ENCODE measurements at places on chromosomes 16 and 17. TPM values are rescaled to one million over a fixed set of nuclear protein-coding genes. Genes with fewer than 3 reads are reported as not detected.

- no peak for DNase-seq
Measured at GRCh38 chr17:2924211-2924610, 128.0 kb downstream of the RAP1GAP2 start.

- DNase-seq: no peak
Measured at GRCh38 chr17:81009136-81009535, 17.5 kb downstream of the CHMP6 start.

Gene TVP23B
- 49.4 TPM for polyA plus RNA-seq

Gene CCR7
- 0.52 TPM for polyA plus RNA-seq

- no peak for DNase-seq
Measured at GRCh38 chr16:31179219-31179746, 656 bp upstream of the FUS start.

DNA sequence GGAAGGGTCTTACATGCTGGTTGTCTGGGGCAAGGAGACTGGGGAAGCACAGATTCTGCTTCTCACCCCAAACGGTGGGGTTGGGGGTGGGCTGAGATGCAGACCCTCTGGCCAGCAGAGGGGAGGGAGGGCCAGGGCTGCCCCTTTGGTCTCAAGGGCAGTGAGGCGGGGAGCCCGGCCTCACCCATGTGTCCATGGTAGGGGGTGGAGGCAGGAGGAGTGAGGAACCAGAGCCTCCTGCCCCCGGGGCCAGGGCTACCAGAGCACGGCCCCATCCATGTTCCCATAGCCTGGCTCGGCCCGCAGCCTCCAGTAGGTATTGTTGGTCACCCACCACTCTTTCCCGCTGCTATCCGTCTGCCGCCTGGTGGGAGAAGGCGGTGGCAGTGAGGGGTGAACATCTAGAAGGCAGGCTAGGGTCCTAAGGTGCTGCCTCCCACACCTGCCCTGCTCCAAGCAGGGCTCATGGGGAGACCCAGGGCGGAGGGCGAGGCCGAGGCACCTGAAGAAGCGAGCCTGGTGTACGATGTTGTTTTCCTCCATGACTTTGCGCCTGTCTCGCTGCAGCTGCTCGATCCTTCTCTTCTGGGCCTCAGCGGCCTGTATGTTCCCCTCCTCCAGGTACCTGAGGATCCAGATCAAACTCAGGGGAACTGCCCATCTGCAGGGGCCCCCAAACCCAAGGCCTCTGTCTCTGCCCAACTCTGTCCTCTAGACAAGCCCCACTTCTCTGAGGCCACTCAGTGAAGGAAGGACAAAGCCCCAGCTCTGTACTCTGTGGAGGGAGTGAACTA is 13.4 kb downstream of the OSBPL7 start:
- DNase-seq: no peak

DNA sequence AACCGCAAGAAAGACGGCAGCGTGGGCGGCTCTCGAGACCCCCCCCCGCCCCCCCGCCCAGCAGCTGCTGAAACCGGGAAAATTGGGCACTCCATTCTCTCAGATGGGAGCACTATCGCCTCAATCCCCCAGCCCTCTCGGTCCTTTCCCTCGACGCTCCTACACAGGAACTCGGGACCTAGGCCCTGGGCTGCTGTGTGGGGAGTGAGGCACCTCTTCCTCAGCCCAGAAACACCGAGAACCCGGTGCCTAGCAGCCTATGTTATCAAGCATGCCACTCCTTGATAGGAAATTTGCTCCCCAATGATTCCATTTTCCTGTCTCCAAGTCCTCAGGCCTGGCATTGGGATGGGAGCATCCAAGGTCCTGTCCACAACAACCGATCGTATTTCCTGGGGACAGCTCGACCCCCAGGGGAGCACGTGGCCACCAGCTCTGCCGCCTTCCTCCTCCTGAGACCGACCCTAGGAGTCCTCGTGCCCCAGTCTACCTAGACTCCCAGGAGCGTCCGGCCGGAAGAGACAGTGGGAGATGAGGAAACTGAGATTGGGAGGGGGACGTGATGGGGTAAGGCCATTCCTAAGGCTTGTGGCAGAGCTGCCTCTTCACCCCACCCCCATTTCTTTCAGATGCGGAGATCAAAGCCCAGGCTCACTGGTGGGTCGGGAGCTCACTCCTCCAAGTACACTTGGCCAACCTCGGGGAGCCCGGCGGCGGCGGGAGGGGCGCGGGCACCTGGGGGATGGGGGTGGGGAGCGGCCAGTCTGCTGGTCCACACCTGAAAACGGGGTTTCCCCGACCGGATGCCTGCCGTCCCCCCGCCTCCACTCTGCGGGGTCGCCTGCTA is 17.5 kb upstream of the CBX8 start:
- DNase-seq: no peak

DNA sequence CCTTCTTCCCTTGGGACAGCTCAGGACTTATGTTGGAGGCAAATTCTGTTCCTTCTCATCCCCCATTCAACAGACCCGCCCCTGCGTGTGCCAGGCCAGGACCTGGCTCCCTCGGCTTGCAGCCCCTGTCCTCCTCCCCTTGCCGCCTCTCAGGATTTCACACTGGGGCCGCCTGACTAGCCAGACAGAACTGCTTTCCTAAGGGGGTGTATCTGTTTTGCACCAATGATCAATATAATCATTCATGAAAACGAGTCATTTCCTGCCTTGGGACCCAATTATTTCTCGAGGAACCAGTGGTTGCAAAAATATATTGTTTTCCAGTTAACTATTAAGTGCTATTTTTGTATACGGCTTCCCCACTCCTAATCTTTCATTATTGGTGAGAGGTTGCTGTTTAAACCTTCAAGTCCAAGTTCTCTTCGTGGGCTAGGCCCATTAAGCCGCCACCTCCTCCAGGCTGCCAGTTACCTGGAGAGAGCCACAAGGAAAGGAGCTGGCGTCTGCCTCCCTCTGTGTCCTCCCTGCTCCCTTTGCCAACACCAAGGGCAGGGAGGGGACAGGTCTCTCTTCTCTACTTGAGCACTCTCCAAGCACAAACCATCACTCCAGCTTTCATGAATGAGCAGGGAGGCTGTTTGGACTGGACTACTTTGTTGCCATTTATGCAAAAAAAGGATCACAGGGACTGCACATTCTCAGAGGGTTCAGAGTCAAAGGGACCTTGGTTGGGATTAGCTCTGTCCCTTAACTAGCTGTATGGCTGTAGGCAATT is 8.9 kb downstream of the DCAKD start:
- DNase-seq: no peak

DNA sequence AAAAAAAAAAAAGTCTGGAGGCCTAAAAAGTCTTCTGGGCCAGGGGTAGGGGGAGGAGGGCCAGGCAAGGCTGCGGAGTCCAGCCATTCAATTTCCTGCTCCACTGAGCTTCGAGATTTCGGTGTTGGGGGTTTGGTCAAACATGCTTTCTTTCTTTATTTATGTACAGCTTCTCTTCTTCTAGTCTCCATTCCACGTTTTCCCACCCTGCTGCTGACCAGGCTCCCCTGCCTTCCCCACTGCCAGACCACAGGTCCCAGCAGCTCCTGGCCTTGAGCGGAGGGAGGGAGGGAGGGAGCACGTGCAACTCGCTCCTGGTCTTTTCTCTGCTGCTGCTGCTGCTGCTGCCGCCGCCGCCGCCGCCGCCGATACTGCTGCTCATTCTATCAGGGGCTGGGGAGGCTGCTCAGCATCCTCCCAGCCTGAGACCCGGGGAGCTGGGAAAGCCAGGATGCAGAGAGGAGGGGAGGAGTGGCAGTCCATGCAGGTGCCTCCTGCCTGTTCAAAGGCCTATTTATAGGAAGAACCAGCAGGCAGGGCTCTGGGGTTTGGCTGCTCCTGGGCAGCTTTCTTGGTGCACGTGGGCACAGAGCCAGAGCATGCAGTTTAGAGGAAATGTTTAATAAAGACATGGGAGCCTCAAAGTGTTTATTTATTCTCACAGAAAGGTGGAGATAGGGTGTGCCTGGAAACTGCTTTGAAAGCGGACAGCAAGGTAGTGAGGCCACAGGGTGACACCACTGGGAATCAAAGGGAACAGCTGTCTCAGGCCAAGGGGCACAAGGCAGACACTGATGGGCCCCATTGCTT is 23.4 kb upstream of the ZFHX3 start:
- no peak for DNase-seq

DNA sequence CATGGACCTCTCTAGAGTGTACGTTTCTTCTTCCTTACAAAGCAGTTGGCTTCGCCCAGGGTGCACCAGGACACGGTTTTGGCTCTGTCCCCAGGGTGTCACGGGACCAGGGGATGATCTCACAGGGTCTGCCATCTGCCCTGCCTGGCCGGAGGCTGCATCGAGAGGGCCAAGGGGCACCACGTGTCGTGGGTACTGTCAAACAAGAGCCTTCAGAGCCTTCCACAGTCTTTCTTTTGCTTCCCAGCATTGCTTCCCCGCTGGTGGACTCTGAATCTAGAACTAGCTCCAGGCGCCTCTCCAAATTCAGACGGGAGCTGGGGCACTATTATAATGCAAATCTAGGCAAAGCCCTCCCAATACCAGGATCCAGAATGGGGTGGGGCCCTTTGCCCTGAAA is 47.9 kb downstream of the MAPT start:
- no peak for DNase-seq

DNA sequence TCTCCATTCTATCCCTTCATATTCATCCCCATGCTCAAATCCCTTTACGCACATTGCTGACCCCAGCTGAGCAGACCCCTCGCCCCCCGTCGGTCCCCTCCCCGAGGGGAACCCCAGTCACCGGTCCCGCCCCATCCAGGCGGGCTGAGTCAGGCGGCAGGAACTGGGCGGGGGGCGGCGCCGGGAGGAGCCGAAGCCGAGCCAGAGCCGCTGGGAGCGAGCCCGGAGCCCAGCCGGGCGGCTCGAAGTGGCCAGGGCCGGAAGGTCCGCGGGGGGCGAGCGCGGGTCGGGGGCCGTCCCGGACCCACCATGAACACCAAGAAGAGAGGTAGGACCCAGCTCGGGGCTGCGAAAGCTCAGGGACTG is 8.6 kb downstream of the RIPOR1 start:
- no peak for DNase-seq

DNA sequence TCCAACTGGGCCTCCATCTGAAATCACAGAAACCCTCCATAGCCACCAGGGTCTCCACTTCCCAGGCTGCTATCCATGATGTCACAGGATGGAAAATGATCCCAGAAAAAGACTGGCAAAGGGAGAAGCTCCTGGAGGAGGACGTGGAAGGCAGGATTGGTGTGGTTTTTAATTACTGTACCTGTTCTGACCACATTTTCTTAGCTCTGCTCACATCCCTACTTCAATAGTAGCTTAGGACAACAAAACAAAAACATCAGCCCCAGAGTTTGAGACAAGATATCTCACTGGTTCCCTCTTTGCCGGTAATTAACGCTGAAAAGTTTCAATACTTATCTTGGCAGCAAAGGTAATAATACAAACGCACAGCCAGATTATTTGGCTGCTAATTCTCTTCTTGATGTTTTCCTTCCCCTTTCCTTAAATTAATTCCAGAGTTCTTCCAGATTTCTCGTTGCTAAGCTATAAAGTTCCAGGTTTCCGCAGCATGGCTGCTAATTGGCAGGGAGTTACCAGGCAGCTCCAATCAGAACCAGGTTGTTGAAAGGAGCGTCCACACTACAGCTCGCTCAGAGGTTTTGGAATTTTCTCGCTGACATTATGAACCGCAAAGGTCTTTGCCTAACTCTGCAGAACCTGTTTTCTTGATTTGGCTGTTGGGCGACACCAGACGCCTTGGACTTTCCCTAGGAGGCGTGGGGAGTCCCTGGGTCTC is 263.4 kb downstream of the MRTFB start:
- no peak for DNase-seq

Gene CCL8
- polyA plus RNA-seq: 4.2 TPM

Gene CACNG4
- 5.1 TPM for polyA plus RNA-seq

Gene ST6GALNAC1
- polyA plus RNA-seq: 0.17 TPM

GRCh38 chr17:29659155-29659554 is 36.4 kb upstream of the CORO6 start:
- DNase-seq: no peak

GRCh38 chr16:49650603-49651002 is 205.3 kb downstream of the ZNF423 start:
- no peak for DNase-seq

Gene SEC14L5
- polyA plus RNA-seq: 0.18 TPM

Gene CTRB1
- 0.15 TPM for polyA plus RNA-seq

GRCh38 chr17:48539177-48539576 is 5.7 kb downstream of the HOXB2 start:
- DNase-seq: no peak

- DNase-seq: no peak
Measured at GRCh38 chr16:57795431-57795878, 6.8 kb downstream of the KIFC3 start.

DNA sequence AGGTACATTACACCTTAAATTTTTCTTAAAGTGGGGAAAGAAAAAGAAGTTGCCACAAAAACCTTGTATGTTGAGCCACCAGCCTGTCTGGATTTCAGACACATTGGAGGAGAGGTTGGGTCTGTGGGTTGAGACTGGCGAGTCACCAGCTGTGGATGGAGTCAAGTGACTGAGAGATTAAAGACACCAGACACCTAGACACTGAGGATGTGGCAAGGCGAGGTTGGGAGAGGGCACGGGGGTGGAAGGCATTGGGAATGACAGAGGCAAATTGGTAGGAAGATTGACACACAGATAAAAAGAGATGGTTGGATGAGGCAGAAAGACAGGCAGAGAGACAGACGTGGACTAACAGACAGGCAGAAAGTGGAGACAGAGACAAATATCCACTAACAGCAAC is 49.6 kb downstream of the KCNJ12 start:
- DNase-seq: no peak

GRCh38 chr17:49928837-49929475 is 40.0 kb upstream of the DLX4 start:
- DNase-seq: no peak

- DNase-seq: no peak
Measured at GRCh38 chr17:17833658-17834357, 3.0 kb downstream of the SREBF1 start.

Gene LRRC59
- polyA plus RNA-seq: 56.8 TPM

GRCh38 chr16:3798838-3799237 is 81.5 kb upstream of the TRAP1 start:
- no peak for DNase-seq

DNA sequence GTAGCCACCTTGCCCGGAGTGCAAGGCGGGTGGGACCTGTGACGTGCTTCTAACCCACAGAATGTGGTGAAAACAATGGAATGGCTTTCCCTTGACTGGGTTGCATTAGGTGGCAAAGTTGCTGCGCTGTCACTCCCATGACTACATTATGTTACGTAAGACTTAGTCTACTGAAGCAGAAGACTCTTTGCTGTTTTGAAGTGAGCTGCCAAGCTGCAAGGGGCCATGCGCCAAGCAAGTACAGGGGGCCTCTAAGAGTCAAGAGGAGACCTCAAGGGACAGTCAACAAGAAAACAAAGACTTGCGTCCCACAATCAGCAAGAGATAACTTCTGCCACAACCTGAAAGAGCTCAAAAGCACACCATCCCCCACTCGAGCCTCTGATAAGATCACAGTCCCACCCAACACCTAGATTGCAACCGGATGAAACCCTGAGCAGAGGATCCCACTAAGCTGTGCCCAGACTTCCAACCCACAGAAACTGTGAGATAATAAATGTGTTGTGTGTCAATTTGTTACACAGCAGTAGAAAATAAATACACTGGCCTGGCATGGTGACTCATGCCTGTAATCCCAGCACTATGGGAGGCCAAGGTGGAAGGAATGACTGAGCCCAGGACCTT is 16.5 kb downstream of the ANKRD11 start:
- no peak for DNase-seq
